ENCODE measurements at places on chromosomes 6 and 20.

DNA sequence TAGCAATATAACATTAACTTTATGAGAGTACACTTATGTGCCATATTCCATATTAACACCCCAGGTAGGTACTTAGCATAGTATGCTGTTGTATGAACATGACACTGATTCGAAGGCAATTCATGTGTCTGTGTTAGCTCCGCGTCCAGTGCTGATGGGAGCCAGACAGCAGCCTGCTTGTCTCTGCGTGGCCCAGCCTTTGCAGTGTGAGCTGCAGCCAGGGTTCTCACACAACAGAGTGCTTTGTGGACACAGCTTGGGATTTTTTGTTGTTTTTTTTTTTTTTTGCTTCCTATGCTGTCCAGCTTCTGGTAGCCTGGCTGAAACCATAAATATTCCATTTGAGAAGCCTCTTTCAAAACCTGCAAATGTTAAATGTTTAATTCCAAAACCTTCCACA is 350.9 kb downstream of the SMOC2 start:
- no peak for DNase-seq

- no peak for DNase-seq
These were observed 70.6 kb downstream of the SYCP2L start for GRCh38 chr6:10957414-10957886.

- no peak for DNase-seq
These were observed 57.0 kb downstream of the RNF144B start for GRCh38 chr6:18444111-18444510.

- peak; percentile 6 for DNase-seq
These were observed 378.7 kb upstream of the ADGRB3 start for GRCh38 chr6:68256391-68256790.

GRCh38 chr20:8972963-8973705 is 95.8 kb upstream of the PLCB4 start:
- DNase-seq = no peak
